ENCODE measurements at places on chromosomes 1 and 21. TPM values are rescaled to one million over a fixed set of nuclear protein-coding genes. Genes with fewer than 3 reads are reported as not detected.
A peak's percentile ranks its signal among the peaks of the same experiment; 100 is the strongest.

- no peak for DNase-seq
Measured at GRCh38 chr1:212518188-212519054, 85.7 kb downstream of the NENF start.

GRCh38 chr1:174743654-174744561 is 255.8 kb upstream of the CACYBP start:
- DNase-seq, result peak; percentile 55

EFNA1 gene
- polyA plus RNA-seq, result 22.2 TPM

DNA sequence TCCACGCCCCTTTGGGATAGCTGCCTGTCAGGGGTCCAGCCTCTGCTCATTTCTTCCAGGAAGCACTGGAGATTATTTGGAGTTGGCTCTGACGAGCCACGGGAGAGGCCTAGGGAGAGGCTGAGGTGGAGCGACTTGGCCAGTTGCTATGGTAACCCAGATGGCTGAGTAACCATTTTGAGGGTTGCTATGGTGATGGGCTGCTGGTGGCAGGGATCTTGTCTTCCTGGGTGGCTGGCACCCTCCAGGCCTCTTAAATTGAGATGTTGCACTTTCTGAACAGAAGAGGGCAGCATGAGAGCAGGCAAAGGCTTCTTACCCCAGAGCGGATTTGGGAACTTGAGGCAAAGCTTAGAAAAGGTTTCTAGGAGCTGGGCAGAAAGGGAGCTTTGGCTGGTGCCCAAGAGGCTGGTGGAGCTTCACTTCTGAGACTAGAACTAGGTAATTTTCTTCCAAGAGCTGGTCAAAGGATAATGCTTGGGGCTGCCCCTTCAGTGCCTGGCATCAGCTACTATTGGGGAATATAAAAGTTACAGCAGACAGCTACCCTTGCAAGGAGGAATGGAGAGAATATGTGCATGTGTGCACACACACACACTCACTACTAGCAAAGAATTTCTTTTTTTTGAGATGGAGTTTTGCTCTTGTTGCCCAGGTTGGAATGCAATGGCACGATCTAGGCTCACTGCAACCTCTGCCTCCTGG is 72.5 kb downstream of the NDUFS5 start:
- peak; percentile 73 for DNase-seq

MYOC gene
- 5.0 TPM for polyA plus RNA-seq

DNA sequence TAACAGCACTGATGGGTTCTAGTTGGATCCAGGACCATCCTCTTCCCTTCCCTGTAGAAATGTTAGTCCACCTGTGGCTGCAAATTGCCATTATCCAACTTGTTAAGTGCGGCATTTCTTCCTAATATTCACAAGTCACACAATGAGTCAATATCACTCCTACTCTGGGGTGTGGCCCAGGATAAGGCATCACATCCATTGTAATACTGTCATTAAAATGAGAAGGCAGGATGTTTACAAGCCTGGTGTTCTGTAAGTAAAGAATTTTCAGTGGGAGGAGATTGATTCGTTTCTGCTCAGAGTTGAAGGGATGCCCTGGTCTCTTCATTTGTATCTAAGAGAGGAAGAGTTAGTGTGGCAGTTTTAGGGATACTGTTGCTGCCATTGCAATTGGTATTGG is 18.1 kb upstream of the ARHGAP29 start:
- DNase-seq, result no peak

- DNase-seq, result no peak
Measured at GRCh38 chr1:219113261-219113660, 60.4 kb upstream of the LYPLAL1 start.

- no peak for DNase-seq
Measured at GRCh38 chr1:100891380-100891779, 3.3 kb downstream of the EXTL2 start.

SUSD4 gene
- polyA plus RNA-seq, result 4.5 TPM

KCNA3 gene
- polyA plus RNA-seq, result 2.9 TPM

RPS6KC1 gene
- 16.8 TPM for polyA plus RNA-seq
